HFFc6 (cell line): ENCODE measurements at places on chromosomes 2 and 18. TPM values are rescaled to one million over a fixed set of nuclear protein-coding genes. Genes with fewer than 3 reads are reported as not detected.

DNA sequence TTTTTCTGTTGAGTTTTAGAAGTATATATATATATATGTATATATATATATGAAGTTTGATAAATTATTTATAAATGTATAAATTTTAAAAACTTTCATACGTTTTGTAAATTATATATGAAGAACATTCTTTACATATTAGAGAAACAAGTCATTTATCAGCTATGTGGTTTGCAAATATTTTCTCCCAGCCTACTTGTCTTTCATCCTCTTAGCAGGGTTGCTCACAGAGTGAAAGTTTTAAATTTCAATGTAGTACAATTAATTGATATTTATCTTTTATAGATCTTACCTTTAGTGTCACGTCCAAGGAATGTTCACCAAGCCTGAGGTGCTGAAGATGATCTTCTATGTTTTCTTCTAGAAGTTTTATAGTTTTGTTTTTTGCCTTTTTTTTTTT is 78.3 kb upstream of the HS6ST1 start:
- no peak for DNase-seq

- no peak for DNase-seq
Observed at GRCh38 chr2:80154231-80154915, 150.2 kb downstream of the LRRTM1 start.

GRCh38 chr2:111954602-111955332 is 56.4 kb downstream of the MERTK start:
- no peak for DNase-seq

ALPI gene
- total RNA-seq, result not detected in 3 replicates

PFN4 gene
- total RNA-seq, result 0.89 to 1.1 TPM (median 0.97 TPM) in 3 replicates
